Stimulated activated CD8-positive, alpha-beta memory T cell treated with anti-CD3 and anti-CD28 coated beads, Interleukin-7, amount 100 ng/mL, for 1 hour (primary cell): ENCODE measurements at places on chromosomes 2 and 18.

GRCh38 chr2:73091164-73091563 lies 19.7 kb upstream of the SFXN5 start:
- DNase-seq: no peak

DNA sequence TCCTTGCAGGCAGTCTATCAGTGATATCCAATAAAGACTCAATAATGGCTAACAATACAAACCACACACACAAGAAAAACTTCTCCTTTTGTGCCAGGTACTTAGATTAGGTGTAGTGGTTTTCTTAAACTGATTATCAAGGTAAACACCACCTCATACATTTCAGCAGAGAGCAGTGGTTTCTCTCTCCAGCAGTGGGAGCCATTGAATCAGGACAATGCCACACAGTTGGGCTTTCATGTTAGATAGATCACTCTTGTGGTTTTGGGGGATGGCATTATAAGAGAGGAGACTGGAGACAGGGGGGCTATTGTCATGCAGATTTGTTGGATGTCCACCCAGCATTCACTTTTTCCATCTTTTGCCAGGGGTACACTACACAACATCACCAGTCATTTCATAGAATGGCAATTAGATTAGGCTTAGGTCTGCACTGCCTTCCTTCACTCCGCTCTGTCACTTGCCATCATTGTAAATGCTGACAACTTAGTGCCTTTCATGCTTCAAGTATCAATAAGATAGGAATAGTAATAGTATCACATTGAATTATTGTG lies 13.6 kb upstream of the IRS1 start:
- no peak for DNase-seq

DNA sequence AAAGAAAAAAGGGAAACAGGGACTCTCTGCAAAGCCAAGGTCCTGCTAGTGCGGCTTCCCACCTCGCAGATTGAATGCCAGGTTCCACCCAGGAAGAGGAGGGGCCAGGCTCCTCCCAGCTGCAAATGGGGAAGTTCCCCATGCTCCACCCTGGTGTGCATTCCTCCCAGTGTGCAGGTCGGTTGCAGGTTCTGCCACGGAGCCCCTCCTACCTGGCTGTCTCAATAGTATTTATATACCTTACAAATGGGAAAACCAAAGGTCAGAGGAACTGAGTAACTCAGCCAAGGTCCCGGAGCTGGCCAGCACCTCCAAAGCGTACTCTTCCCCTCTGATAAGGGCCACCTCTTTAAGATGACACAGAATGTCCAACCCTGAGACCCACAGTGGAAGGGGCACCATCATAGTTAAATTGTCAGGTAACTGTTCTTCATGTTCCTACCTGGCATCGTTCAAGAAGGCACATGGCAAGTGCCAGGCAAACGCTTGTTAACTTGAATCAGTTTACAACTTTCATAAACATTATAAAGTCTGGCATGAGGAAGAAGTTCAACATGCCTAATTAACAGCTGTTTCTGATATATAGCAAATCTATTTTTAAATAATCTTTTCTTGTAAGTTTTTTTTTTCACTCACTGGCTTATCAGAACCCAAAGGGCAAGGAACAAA lies 35.5 kb downstream of the POU3F3 start:
- DNase-seq: no peak

DNA sequence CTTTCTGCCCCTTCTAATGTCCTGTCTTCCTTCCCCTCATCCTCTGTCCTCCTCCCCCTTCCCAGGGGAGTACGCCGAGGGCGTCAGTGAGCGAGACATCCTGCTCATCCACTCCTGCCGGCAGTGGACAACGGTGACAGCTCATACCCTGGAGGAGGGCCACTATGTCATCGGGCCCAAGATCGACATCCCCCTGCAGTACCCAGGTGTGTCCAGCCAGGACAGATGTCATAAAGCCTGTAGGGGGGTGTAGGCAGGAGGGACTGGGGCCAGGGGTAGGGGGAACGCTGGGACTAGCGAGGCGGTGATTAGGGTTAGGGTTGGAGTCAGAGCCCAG lies 3.4 kb downstream of the GAREM2 start:
- DNase-seq: no peak

DNA sequence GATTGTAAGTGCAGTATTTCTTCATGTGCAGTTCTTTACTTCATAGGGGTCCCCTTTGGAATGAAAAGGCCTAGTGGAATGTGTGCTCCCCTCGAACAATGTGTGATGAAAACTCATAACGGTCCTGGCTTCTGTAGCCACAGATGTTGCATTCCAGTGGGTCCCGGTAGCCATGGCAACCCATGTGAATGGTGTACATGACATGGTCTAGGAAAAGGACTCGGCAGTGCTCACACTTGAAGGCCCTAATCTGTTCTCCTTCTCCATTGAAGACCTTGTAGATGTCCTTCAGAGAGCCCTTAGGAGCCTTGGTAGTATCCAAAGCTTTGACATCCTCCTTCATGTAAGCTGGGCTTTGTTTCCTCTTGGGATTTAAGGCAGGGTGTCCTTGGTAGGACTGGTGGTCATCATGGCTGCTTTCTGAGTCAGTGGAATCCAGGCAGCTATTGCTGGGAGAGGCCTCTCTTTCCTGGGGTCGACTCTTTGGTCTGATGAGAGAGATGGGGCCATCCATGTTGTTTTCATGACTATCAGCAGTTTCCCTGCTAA lies 144.0 kb downstream of the IKZF2 start:
- no peak for DNase-seq

DNA sequence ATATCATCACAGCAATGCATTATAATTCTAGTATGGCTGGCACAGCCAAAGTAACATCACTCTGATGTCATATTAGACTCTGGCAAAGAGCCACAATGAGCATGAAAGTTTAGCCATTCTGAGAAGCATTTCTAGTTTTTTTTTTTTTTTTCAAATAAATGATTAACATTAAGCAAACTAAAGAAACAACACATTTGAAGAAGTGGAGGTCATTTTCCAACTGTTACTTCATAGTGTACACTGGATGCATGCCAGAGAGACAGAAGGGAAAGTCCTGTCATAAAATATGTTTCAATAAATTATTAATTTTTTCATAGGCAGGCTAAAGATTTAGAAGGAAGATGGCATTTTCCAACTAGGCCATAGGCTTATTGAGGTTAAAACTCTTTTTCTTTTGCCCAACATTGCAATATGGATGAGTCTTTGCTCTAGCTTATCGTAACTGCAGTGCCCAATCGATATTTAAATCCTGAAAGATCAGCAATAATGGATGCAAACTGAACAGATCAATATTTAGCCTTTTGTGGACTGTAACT lies 1630.4 kb upstream of the ACVR2A start:
- no peak for DNase-seq

DNA sequence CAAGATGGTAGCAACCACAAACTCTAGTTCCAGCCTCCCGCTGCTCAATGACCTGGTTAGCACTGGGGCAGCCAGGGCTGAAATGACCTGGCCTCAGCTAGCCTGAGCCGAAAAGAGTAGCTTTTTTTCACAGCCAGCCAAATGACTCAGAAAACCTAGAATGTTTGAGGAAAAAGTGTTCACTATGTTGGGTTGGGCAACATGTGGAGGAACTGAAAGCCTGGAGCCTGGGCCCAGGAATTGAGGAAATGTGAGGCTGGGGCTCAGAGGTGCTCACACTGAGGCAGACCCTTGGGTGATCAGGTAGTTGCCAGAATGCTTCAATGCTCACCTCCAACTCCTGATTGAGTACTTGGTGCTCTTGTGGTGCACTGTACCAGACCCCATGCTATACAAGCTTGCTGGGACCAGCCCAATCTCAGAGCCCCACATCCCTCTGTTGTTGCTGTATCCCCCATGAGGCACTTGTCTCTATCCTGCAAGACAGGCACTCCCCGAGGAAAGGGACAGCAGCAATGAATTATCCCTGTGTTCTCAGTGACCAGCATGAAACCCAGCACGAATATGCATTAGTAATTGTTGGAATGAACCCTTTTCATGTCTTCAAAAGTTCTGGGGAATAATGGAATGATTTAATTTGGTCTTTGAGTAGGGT lies 116.2 kb downstream of the USP34 start:
- DNase-seq: no peak

DNA sequence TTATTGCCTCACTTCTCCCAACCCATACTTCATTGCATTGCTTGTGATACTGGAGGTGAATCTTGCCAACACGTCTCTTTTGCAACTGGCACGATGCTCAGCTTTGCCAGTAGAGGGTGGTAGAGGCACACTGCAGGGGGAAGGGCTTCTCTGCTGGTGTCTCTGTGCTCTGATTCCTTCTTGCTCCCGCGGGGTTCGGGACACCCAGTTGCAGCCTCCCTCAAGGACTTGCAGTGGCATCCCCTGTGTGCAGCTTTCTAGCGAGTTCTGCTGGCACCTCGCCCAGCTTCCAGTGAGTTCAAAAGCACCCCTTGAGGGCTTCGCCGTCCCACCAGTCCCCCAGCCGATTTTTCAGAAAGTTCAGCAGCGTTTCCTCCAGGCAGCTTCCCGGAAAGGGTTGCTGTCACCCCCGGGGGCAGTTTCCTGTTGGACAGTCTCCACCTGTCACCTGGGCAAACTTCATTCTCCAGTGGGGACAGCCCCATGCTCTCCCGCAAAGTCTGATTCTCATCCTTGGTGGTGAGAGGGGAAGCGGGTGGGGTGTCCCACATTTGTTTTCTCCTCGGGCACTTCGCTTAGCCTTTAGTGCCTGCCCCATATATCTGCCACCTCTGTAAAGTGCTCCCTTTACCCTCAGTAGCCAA lies 35.4 kb upstream of the EN1 start:
- peak; percentile 17 for DNase-seq

DNA sequence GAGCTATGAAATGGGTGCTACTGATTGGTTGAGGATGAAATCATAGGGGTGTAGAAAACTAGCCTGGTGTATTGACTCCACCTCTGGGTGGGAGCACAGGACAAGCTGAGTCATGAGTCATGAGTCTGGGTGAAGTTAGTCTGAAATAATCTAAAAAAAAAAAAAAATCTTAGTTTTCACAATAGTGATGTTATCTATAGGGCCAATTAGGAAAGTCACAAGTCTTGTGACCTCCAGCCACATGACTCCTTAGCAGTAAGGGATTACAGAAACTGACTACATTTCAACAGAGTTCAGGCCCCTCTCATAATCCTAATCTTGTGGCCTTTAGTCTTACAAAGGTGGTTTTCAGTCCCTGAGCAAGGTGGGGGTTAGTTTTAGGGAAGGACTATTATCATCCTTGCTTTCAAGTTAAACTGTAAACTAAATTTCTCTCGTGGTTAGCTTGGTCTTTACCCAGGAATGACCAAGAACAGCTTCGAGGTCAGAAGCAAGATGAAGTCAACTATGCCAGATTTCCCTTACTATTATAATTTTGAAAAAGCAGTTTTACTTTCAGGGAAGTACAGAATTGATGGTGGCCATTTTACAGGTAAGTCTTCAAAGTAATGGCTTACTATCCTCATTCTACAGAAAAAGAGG lies 338.0 kb upstream of the GYPC start:
- DNase-seq: no peak

DNA sequence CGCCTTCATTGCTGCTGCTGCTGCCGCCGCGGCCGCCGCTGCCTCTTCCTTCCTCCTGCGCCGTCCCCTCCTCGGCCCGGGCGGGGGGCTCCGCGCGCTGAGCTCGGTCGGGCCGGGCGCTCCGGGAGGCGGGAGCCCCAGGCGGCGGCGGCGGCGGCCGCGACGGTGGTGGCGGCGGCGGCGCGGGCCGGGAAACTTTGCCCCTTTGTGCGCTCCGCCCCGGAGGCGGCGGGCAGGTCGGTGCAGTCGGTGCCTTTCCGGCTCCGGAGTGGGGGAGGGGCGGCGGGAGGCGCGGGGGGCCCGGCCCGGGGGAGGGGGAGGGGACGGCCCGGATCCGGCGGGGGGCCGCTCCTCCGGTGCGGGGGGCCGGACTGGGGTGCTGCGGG lies 205 bp downstream of the TET3 start:
- peak; percentile 32 for DNase-seq

DNA sequence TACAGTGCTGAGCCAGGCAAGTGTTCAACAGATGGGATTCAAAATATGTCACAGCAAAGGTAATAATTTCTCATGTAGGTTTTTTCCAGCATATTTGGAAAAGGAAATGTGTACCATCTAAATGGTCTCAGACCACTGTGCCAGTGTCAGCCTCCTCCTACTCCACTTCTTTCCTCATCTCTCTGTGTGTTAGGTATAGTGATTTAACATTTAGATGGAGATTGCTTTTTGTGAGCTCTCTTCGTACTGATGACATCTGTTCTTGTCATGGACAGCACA lies 80.9 kb upstream of the TSPYL6 start:
- no peak for DNase-seq

DNA sequence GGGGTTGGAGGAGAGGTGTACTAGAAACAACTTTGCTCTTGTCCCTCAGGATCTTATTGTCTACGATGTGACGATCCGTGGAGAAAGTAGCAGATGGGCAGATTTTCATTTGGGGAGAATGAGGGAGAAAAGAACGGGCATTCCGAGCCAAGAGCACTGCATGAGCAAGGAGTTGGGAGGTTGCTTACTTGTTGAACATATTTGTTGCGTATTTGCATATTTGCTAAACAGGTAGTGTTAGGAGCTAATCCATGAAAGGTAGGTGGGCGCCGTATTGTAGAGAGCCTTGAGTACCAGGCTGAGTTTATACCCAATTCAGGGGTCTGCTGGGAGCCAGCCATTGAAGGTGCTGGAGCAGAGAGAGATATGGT lies 490 bp downstream of the BCS1L start:
- DNase-seq: no peak

DNA sequence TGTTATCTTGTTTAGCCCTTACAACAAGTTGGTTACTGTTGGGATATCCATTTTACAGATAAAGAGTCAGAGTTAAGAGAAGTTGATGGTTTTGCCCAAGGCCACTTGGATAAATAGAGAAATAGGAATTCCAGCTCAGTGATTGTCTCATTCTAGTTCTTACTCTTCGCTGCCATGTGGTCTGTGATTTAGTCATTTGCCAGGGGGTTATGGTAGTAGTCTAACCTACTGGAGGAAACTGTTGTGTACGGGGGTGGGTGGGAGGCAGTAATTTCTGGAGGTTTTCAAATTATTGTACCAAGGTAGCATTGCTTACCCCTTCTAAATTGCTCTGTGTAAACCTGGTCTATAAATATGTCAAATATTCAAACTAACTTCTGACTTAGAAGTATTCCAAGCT lies 110.4 kb downstream of the MAP2 start:
- no peak for DNase-seq

DNA sequence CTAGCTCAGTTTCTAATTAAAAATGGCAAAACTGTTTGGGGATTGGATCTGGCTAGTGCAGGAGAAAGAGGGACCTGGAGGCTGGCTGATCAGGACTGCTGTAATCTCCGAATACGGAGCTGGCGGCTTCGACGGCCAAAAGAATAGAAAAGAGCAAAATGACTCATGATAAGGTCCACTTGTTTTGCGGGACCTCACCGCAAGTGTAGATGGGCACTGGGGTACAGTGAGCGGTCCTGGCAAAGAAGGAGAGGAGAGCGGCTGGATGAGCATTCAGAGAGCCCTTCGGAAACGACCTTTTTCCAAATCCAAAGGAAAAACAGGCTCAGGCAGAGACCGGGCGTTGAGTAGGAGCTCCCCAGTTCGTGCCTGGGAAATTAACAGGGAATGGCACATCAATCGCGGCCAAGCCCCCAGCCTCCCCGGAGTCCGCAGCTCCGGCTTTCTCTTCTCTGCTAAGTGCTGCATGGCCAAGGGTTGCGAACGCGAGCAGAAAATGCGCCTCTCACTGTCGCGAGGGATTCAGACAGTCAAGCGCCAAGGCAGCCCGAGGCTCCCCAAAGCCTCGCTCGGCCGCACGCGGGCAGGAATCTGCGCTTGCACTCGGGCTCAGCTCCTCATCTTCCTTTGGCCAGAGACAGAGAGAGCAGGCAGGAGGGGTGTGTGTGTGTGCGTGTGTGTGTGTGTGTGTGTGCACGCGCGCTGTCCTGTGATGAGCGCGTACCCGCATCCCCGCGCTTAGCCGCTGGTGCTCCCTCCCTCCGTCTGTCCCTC lies 1.8 kb downstream of the DCC start:
- no peak for DNase-seq
